Activated CD4-positive, alpha-beta memory T cell treated with anti-CD3 and anti-CD28 coated beads, Interleukin-2, amount 10 ng/mL, durations not matched to agents 7 days and 5 days (primary cell): ENCODE measurements at places on chromosomes 6 and 20.

GRCh38 chr6:13294499-13295069 is 33.8 kb downstream of the TBC1D7 start:
- peaks cover 34% of the 10 kb centered on the region for H3K36me3 ChIP-seq
- no peaks in the 10 kb centered on the region for H3K27me3 ChIP-seq
- no peak overlapping the region for H3K4me3 ChIP-seq
- no peak for DNase-seq

- no peak overlapping the region for H3K4me3 ChIP-seq
- peaks cover under 1% of the 10 kb centered on the region for H3K36me3 ChIP-seq
- H3K27me3 ChIP-seq, result peaks cover 1% of the 10 kb centered on the region
- no peak for DNase-seq
- no peak overlapping the region for H3K27ac ChIP-seq
- H3K4me1 ChIP-seq, result peaks cover 18% of the 10 kb centered on the region
These were observed 5.2 kb upstream of the TP53RK start for GRCh38 chr20:46694484-46694883.

DNA sequence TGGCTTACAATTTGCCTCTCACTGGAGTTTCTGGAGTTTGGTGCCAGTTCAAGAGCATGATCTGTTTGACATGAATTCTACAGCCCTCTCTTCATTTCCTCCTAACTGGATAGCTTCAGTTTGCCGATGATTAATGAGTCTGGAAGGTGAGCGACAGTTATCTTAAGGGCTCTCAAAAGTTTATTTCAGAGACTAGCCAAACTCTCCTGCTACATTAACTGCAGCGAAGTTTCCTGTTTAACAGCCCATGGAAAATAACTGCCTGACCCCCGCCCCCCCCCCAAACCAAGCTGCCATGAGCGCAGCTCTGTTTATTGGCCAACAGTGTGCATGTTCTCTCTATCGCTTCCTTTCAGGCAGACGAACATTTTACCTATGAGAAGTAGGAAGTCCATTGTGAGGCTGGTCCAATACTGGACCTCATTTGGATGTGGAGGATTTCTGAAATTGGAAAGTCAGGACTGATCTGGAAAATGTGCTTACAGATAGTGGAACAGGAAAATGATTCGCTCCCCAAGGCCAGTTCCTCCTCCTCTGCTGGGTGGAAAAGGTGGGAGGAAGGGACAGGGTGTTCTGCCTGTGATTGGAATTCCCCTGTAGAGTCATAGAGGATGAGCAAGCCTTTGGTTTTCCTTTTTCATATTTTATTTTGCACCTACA is 522.2 kb upstream of the JAG1 start:
- no peaks in the 10 kb centered on the region for H3K4me1 ChIP-seq
- no peaks in the 10 kb centered on the region for H3K36me3 ChIP-seq
- H3K27ac ChIP-seq, result no peak overlapping the region
- H3K27me3 ChIP-seq, result no peaks in the 10 kb centered on the region

DNA sequence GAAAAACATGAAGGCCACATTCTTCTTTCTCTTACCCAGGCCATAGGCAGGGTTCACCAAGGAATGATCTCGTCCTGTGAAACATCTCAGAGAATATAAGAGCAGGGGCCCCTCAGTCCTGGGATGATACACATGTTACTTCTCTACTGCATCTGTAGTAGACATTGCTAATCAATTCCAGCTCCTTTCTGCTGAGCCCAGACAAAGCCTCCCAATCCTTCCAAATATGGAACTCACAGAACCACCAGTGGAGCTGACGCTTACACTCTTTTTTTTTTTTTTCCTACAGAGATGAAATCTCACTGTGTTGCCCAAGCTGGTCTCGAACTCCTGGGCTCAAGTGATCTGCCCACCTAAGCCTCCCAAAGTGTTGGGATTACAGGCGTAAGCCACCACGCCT is 9.1 kb downstream of the SNTA1 start:
- no peak overlapping the region for H3K27ac ChIP-seq
- no peak overlapping the region for H3K4me3 ChIP-seq
- no peaks in the 10 kb centered on the region for H3K4me1 ChIP-seq

- H3K36me3 ChIP-seq, result no peaks in the 10 kb centered on the region
- DNase-seq, result no peak
- H3K4me1 ChIP-seq, result no peaks in the 10 kb centered on the region
- H3K4me3 ChIP-seq, result no peak overlapping the region
- no peak overlapping the region for H3K27ac ChIP-seq
These were observed 193.3 kb upstream of the PLCB4 start for GRCh38 chr20:8875586-8875985.

DNA sequence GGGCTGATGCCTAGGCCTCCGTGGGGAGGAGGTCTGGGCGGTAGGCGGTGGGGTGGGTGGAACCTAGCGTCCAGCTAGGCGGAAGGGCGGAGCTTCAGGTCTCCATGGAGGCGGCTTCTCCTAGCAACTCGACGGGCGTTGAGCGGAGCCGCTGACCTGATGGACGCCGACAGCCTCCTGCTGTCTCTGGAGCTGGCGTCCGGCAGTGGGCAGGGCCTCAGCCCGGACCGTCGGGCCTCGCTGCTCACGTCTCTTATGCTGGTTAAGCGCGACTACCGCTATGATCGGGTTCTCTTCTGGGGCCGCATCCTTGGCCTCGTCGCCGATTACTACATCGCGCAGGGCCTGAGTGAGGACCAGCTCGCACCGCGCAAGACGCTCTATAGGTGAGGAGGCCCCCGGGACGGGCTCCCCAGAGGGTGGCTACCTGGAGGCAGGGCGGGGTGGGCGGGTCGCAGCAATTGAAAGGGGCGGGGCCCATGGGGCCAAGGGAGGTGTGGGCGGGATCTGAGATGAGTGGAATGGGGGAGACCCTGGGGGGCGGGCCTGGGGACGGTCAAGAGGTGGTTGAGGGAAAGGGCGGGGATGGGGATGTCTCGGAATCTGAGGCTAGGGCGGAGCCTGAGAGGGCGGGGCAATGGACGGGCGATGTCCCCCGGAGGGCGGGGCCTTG is at the start of gene RSPH9:
TSS of gene RSPH9 (plus strand) at position 97 of the 673 bp plus-strand sequence. CDS start at position 160, 63 bp downstream.
- peaks cover 17% of the 10 kb centered on the region for H3K4me1 ChIP-seq
- H3K4me3 ChIP-seq, result peak within 1 kb of the TSS; percentile 67
- peak; percentile 73 for DNase-seq

DNA sequence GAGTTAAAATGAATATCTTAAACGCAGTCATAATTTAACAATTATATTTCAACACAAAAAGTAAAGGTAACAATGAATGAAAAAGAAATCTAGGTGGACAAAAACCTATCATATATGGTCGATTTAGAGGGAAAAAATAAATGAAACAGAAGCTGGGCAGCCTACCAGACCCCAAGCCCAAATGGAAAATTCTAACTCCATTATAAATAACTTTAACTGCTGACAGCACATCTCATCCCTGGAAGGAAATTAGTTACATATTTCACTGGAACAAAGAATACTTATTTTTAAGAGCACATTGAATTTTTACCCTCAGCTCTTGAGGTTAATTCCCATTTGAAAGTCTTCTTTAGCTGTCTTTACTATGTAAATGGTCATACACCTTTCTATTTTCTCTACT is 39.1 kb downstream of the COL12A1 start:
- H3K4me3 ChIP-seq, result no peak overlapping the region
- peaks cover 3% of the 10 kb centered on the region for H3K27me3 ChIP-seq
- no peak overlapping the region for H3K27ac ChIP-seq

GRCh38 chr20:35181731-35182130 is 9.9 kb downstream of the PROCR start:
- DNase-seq, result no peak
- no peak overlapping the region for H3K27ac ChIP-seq
- no peaks in the 10 kb centered on the region for H3K4me1 ChIP-seq
- H3K36me3 ChIP-seq, result no peaks in the 10 kb centered on the region
- H3K27me3 ChIP-seq, result no peaks in the 10 kb centered on the region
- no peak overlapping the region for H3K4me3 ChIP-seq

DNA sequence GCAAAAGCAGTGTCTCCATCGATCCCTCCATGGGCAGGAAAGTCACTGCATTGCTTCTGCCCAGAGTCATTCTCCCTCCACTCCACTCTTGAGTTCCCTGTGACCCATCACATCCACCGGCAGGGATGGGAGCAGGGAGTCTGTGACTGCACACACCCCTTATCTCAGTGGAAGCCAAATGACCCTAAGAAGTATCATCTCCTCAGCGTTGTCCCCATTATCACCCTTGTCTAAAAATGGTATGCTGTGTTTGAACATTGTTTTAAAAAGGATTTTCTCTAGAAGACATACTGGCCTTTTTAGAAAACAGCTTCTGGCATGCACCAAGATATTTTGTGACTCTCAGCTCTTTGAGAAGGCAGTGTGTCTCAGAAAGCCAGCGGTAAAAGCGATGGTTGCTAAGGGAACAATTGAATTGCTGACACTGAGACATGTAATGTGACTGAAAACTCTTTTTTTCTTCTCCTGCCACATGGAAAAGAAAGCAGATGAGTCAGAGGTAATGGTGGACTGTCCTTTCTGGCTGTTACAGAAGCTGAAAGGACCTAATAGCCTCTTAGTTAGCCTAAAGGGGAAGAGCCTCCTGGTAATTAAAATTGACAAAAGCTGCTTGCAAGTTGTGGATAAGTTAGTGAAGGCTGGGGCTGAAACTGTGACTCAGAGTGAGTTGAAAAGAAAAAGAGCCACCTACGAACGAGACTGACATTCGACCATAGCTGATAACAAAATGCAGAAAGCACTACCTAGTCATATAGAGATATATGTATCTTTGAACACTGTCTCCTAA is 120.5 kb downstream of the MAP3K7 start:
- peak overlapping the region; percentile 82 for H3K27ac ChIP-seq
- H3K4me3 ChIP-seq, result peak overlapping the region; percentile 2
- peaks cover 18% of the 10 kb centered on the region for H3K36me3 ChIP-seq
- H3K4me1 ChIP-seq, result peaks cover 96% of the 10 kb centered on the region

GRCh38 chr6:7832904-7833750 is 77.5 kb downstream of the TXNDC5 start:
- DNase-seq, result no peak
- H3K4me1 ChIP-seq, result no peaks in the 10 kb centered on the region
- H3K36me3 ChIP-seq, result no peaks in the 10 kb centered on the region

GRCh38 chr6:41937861-41938574 is 3.6 kb downstream of the CCND3 start:
- H3K4me3 ChIP-seq, result peak overlapping the region; percentile 100
- no peaks in the 10 kb centered on the region for H3K27me3 ChIP-seq
- peaks cover 78% of the 10 kb centered on the region for H3K36me3 ChIP-seq

GRCh38 chr6:140660295-140660694 is 1285.8 kb upstream of the CITED2 start:
- DNase-seq, result no peak
- no peak overlapping the region for H3K27ac ChIP-seq
- no peaks in the 10 kb centered on the region for H3K4me1 ChIP-seq
- H3K4me3 ChIP-seq, result no peak overlapping the region
- no peaks in the 10 kb centered on the region for H3K27me3 ChIP-seq

- H3K27me3 ChIP-seq, result no peaks in the 10 kb centered on the region
- peak overlapping the region; percentile 82 for H3K4me3 ChIP-seq
- H3K4me1 ChIP-seq, result peaks cover 30% of the 10 kb centered on the region
- peaks cover 37% of the 10 kb centered on the region for H3K36me3 ChIP-seq
- peak; percentile 29 for DNase-seq
These were observed 598 bp downstream of the OGFR start for GRCh38 chr20:62805155-62805710.

DNA sequence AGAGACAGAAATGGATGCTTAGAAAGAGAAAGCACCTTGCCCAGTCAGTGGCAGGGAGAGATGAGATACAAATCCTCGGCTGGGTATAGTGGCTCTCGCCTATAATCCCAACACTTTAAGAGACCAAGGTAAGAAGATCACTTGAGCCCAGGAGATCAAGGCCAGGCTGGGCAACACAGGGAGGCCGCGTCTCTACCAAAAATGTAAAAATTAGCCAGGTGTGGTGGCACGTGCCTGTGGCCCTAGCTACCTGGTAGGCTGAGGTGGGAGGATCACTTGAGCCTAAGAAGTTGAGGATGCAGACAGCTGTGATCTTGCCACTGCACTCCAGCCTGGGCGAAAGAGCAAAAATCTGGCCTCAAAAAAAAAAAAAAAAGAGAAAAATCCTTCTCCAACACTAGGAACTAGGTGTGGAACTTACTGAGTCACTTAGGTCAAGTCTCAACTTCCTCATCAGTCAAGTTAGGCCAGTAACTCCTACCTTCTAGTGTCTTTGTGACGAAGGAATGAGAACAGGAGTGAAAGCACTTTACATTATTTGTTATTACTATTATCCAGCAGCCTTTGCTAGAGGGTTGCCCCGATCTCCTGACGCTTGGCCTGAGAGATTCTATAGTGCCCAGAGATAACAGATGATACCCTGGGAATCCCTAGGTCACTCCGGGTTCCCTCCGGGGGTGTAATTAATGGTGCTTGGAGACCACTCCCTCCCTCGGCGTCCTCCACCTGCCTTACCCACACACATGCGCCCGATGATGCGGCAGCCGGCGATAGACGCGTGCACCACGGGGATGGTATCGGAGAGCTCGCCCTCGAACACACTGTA is 918 bp downstream of the EIF6 start:
- peaks cover 40% of the 10 kb centered on the region for H3K4me1 ChIP-seq
- peaks cover 34% of the 10 kb centered on the region for H3K36me3 ChIP-seq
- peak overlapping the region; percentile 91 for H3K4me3 ChIP-seq
- no peaks in the 10 kb centered on the region for H3K27me3 ChIP-seq
- DNase-seq, result no peak

DNA sequence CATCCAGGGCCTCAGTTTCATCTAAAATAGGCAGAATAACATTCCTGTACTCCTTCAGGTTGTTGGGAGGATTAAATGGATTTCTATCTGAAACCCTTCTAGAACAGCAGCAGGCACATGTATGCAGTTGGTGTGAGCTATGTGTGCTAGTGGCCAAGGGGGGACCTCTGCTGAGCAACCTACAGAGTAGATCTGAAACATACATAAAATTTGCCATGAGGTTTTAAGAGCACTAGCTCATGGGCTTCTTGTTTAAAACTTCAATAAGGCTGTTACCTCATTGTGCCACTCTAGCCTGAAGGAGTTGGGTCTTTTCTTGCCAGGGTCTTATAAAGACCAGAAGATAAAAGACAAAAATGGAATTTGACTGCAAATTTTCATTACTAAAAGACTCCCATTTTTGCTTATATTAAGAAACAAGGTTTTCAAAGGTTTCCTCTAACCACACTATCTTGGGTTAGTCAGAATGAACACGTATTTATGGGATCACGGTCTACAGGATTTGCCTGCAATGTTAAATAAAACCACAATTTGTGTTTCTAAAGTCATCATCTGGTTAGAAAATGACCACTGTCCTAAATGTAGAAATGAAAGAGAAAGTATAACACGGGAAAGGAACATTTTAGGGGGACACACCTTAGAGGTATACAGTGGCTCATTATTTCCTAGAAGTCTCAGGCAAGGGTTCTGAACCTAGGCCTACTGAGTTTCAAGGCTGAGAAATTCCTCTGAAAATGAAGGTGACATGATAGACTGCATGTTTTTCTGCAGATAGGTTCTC is 144.9 kb upstream of the OLIG3 start:
- H3K27ac ChIP-seq, result peak overlapping the region; percentile 27
- peaks cover 17% of the 10 kb centered on the region for H3K4me1 ChIP-seq
- H3K27me3 ChIP-seq, result peaks cover 3% of the 10 kb centered on the region
- no peak for DNase-seq
- H3K4me3 ChIP-seq, result peak overlapping the region; percentile 15
- H3K36me3 ChIP-seq, result no peaks in the 10 kb centered on the region
